Sigmoid colon (tissue), 7 donors: ENCODE measurements at places on chromosomes 3 and 15. TPM values are rescaled to one million over a fixed set of nuclear protein-coding genes. Genes with fewer than 3 reads are reported as not detected.

Gene PLSCR2
- total RNA-seq: not detected

DNA sequence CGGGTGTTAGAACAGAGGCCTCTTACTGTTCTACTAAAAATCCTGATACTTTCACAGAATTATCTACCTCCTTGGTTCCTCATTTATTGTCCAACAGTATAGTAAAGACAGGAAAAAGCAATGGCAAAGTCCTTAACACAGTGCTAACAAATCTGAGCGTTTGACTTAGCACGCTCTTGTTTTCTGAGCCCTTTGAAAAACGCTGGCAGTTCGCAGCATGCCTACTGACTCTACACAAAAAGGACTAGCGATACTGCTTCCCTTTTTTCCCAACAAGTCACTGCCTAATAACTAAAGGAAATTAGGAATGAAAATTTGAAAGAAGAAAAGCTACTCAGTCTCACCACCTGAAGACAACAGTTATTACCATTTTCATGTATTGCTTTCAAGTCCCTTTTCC lies 34.8 kb upstream of the CEMIP start:
- no peak for DNase-seq

DNA sequence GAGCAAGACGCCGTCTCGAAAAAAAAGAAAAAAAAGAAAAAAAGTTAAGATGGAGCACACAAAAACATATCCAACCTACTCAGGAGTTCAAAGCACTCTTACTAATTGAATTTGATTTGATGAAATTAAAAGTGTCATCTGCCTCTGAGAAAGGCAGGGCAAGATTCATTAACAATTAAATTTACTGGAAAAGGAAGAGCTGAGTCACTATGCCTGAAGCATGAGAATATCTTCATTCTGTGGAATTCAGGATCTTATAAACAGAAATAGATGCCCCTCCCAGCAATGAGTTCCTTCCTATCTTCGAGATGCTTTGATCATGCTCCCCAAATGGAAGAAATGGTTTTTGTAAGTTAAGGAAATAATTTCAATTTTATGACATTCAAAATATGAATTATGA lies 61.0 kb upstream of the ST3GAL6 start:
- DNase-seq: no peak

GRCh38 chr3:52313774-52314188 lies 2.3 kb upstream of the DNAH1 start:
- no peak for DNase-seq

- DNase-seq: peak; percentile 14
These were observed 25.2 kb downstream of the ABHD2 start for GRCh38 chr15:89113296-89114024.

- DNase-seq: no peak
These were observed 38.7 kb downstream of the TGFBR2 start for GRCh38 chr3:30645077-30645476.

DNA sequence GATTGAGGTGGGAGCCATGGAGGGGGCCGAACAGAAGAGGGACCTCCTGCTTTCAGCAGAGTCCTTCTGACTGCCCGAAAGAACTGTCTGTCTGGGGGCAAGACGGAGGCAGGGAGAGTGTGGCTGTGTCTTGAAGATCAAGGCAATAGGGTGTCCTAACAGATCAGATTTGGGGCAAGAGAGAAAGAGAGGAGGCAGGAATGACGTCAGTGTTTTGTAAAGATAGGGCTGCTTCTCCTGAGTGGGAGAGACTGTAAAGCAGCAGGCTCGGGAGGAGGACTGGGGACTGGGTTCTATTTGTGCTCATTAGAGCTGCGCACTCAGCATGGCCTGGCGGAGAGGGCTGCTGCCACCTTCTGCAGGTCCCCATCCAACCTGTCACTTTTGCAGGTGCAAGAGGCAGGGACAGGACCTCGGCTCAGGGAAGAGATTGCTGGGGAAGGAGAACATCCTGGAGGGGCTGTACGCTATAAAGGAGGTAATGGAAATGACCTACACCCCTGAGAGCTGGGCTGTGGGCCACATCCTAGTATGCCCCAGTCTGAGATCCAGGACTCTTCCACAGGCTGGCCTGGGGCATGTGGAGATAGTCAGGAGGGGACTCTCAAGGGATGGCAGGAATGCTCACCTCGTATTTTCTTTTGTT lies 29.0 kb upstream of the FGD5 start:
- DNase-seq: peak; percentile 55
